RWPE1 (cell line): ENCODE measurements at places on chromosomes 2 and 18.

GRCh38 chr2:100407073-100407472 lies 10.4 kb downstream of the CHST10 start:
- no peak for DNase-seq

DNA sequence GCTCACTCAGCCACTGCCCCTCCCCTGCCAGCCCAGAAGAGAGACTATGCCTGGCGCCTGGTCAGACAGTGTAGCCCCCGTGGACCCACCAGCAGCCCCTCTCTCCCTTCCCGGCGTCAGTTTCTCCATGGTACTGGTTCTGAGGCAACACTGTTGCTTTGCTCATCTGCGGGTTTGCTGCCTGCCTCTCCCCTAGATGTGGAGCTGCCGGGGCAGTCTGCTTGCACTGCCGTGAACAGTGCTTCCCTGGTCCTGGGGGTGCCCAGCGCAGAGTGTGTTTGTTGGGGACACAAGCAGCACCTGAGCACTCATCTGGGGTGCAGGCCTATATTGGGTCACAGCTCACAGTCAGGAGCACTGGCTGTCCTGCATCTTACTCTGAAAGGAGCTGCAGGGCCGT lies 309.9 kb downstream of the NDUFA10 start:
- DNase-seq: no peak

DNA sequence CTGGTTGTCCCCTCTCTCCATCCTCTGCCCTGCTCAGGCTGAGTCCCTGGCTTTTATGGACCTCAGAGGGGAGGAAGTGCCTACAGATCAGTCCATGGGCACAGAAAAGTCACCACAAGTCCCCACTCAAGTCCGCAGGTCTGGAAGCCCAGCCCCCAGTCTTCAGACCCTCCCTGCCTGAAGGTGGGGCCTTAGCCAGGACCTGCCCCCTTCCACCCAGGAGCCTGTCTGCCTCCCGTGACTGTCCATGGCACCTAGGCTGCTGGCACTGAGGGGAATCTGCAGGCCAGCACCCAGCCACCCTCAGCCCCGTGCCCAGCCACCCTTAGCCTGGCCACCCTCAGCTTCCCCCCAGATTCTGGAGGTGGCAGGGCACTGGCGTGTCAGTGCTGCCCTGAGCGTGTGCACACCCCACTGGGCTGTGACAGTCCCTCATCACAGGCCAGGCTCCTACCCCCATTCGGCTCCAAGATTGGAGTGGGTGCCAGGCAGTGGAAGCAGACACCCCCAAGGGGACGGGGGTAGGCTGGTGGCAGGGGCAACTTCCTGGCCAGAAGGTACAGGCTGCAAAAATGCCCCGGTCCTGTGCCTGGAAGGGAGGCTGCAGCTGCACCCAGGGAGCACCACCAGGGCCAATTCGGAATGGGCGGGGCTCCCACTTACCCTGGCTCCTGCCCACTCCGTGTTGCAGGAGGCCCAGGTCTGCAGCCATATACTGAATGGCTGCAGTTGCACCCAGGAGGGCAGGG lies 154.7 kb upstream of the RMP24 start:
- no peak for DNase-seq

GRCh38 chr2:237636578-237636977 lies 9.2 kb downstream of the LRRFIP1 start:
- DNase-seq: no peak

DNA sequence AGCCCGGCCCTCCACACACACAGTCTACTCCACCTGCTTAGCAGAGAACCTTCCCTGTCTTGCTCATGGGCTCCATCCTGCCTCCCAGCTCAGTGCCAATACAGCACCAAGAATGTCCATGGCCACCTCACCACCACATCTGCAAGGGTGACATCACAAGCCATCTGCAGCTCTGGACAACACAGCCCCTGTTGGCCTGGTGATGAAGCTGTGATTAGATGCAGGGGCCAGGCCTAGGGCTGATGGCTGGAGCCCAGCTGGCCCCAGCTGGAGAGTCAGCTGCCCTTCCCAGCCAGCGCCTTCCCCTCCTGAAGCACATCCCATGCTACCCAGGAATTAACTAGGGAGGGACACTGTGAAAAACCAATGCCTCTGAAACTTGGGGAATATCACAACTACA lies 91.1 kb downstream of the TTC32 start:
- no peak for DNase-seq

DNA sequence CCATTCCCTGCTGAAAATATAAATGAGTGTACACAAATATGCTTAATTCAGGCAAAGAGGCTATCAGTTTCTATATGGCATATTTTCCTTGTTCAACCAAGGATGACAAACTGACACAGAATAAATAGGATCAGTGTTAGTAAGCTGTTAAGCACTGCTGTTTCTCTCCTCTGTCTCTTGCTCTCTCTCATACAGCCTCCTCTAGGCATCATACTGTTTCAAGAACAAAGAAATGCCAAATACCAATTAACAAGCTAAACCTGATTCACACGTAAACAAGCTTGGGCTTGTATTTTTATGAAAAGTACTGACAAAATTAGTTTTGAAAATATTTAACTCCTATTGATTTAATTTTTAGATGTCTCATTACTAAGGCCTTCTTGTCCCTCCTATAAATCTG lies 1027.2 kb upstream of the ACVR2A start:
- DNase-seq: peak; percentile 51

DNA sequence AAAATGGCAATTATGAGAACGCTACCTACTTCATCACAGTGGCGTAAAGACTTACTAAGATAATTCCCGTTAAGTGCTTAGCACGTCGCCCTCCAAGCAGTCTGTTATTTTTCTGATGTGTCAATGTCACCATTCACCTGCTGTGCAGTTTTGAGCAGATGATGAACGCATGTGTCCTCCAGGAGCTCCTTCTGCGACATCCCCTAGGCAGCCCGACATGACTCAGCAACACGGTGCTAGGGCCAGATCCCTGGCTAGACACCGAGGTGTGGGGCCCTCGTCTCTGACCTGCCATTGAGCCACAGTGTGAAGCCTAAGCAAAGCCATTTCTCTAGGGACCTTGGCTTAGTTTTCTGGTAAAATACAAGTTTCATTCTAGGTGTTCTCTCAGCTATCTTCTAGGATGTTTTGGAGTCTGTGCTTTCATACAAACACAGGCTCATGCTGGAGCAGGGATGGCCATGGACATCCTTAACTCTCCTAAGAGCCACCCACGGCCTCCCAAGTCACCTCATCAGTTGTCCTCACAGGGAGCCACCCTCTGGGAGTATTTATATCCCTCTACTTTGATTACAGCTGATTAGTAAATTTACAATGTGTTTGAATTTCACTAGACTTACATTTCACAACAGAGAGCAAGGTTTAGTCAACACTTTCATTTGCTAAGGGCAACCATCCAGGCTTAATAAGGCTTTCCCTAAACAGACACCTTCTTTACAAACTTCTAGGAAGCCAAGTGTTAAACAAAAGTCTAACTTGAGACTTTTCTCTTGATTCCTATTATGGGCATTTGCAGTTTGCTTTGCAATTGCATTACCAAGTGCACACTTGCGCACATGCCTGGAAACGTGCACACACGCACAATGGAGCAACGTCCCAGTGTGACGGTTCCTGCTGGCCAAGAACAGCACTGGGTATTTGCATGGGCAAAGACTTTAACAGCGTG lies 376.8 kb upstream of the ID2 start:
- DNase-seq: no peak

DNA sequence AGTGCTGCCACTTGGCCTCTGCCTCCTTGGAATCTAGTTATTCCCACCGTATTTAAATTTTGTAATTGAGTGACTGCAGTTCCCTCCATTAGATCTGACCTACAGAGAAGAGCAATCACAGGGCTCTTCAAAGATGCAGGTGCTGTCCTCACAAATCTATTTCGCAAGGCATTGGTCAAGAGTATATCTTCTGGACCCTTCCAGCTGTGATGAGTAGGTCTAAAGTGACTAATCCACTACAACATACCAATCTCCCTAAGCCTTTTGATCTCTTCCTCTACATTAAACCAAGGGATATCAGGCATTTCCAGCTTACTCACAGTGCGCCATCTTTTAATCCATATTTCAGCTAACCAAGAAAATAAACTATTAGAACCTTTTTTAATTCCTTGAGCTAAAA lies 65.1 kb upstream of the COL3A1 start:
- no peak for DNase-seq

DNA sequence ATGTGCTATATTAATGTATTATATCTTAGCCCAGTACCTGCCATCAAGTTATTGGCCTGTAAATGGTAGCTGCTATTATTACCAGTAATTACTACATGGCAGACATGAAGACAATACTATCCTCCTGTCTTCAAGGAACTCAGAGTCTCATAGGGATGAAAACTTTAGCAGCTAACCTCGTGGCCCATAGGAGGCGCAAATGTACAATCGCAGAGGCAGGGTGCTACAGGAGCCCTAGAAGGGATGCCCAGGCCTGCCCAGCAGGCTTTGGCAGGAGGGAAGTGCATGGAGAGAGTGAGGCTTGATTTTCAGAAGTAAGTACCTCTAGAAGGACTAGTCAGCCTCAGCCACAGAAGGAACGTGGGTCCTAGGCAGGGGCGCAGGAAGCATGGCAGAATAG lies 44.7 kb upstream of the KIDINS220 start:
- DNase-seq: no peak

- DNase-seq: no peak
Observed at GRCh38 chr2:183519371-183520056, 395.3 kb downstream of the NUP35 start.

DNA sequence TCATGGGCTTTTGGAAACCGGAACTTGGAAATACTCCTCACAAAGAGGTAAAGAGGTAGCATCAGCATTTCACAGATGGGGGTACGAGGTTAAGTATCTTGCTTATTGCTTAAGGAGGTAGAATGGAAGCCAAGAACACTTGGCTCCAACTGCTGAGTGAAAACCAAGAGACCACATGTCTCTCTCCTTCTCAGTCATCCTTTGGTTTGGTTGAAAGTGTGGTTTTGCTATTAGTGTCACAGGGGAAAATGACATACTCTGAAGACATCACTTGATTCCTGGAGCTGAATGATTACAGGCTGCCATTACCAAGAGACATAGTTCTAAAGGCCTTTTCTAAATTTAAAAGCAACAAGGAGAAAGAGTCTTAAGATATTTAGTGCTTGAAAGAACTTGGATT lies 41.5 kb downstream of the ANTXR1 start:
- DNase-seq: no peak

GRCh38 chr2:38733300-38733971 lies 17.7 kb downstream of the SRSF7 start:
- DNase-seq: no peak
